H4 (cell line): ENCODE measurements at places on chromosomes 6 and 20. TPM values are rescaled to one million over a fixed set of nuclear protein-coding genes. Genes with fewer than 3 reads are reported as not detected.

Gene TREM2
- total RNA-seq, result 0.27 TPM in 1 of 2 replicates, not detected in the other

Gene MAPK13
- not detected in 2 replicates for total RNA-seq

Gene PRR18
- not detected in 2 replicates for total RNA-seq

Gene BACH2
- total RNA-seq, result 0.06 and 0.31 TPM in 2 replicates

Gene TFAP2C
- total RNA-seq, result 6.2 and 7.2 TPM in 2 replicates

Gene CTAGE9
- total RNA-seq, result not detected in 2 replicates

Gene GNMT
- total RNA-seq, result not detected in 2 replicates

Gene ZGPAT
- total RNA-seq, result 5.4 and 9.4 TPM in 2 replicates

Gene SNAP25
- total RNA-seq, result 0.74 and 1.2 TPM in 2 replicates

Gene GABRR1
- not detected in 2 replicates for total RNA-seq

Gene SLC32A1
- not detected in 2 replicates for total RNA-seq

Gene ANGPT4
- total RNA-seq, result 0.53 and 1.3 TPM in 2 replicates
